ENCODE measurements at places on chromosomes 3 and 15. TPM values are rescaled to one million over a fixed set of nuclear protein-coding genes. Genes with fewer than 3 reads are reported as not detected.

The UCN2 gene
- 1.2 TPM for total RNA-seq

The MKRN3 gene
- 0.24 TPM for total RNA-seq

The NIPA2 gene
- total RNA-seq: 42.0 TPM

The ARPIN gene
- 20.4 TPM for total RNA-seq

The TOP2B gene
- total RNA-seq: 195 TPM

The ADAMTSL3 gene
- 0.24 TPM for total RNA-seq

The ULK4 gene
- total RNA-seq: 14.2 TPM

The MYO5C gene
- 63.9 TPM for total RNA-seq
